ENCODE measurements at places on chromosomes 11 and 22.
A peak's percentile ranks its signal among the peaks of the same experiment; 100 is the strongest.

DNA sequence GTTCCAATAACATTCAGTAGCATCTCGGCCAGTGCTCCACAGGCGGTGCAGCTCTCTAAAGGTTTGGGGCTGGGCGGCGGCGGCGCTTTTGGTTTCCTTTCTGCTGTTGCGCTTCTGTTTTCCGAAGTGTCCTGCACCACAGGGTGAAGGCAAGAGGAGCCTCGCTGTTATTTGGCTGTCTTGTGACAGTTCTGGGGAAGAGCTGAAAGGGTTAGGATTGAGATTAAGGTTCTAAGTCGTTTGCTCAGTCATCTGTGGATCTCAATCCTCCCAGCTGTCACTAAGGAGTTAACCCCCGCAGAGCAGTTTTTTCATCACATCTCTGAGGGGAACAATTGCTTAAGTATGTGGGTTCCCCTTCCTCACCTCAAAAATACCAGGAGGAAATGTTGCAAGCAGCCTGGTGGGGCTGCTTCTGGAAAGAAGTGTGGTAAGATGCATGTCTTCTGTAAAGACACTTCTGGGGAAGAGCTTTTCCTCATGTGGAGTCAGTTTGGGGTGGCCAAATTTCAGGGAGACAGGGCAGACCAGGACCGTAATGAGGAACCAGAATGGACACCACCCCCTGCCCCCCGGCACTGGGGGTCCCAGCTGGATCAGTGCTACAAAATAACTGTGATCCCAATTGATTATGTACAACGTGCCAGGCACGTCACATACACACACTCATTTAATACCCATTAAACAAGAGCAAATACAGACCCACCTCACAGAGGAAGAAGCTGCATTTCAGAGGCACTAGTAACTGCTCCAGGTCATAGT is 14.2 kb downstream of the TMEM121B start:
- H3K27ac ChIP-seq = no peak overlapping the region
- no peak overlapping the region for H3K4me3 ChIP-seq
- peaks cover 70% of the 10 kb centered on the region for H3K36me3 ChIP-seq
- no peaks in the 10 kb centered on the region for H3K4me1 ChIP-seq

GRCh38 chr22:42261296-42261695 is 9.2 kb downstream of the TCF20 start:
- H3K27me3 ChIP-seq = no peaks in the 10 kb centered on the region
- no peaks in the 10 kb centered on the region for H3K36me3 ChIP-seq
- H3K4me1 ChIP-seq = no peaks in the 10 kb centered on the region
- no peak overlapping the region for H3K4me3 ChIP-seq
- no peak overlapping the region for H3K27ac ChIP-seq

DNA sequence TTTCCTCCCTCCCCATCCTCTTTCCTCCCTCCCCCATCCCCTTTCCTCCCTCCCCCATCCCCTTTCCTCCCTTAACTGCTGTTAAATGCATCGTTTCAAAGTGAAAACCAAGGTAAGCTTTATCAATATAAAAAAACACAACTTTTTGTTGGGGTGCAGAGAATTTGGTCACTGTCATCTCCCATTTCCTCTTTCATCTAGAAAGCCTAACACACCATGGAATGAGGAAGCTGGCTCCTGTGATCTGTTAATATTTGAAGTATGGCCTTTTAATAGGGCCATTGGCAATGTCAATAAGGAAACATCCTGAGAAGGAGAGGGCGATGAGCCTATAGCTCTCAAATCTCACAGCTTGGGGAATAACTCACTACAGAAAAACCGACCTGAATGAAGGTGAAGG is 7.0 kb downstream of the EXPH5 start:
- no peaks in the 10 kb centered on the region for H3K4me1 ChIP-seq
- no peak overlapping the region for H3K4me3 ChIP-seq
- H3K27me3 ChIP-seq = no peaks in the 10 kb centered on the region
- no peak for DNase-seq

DNA sequence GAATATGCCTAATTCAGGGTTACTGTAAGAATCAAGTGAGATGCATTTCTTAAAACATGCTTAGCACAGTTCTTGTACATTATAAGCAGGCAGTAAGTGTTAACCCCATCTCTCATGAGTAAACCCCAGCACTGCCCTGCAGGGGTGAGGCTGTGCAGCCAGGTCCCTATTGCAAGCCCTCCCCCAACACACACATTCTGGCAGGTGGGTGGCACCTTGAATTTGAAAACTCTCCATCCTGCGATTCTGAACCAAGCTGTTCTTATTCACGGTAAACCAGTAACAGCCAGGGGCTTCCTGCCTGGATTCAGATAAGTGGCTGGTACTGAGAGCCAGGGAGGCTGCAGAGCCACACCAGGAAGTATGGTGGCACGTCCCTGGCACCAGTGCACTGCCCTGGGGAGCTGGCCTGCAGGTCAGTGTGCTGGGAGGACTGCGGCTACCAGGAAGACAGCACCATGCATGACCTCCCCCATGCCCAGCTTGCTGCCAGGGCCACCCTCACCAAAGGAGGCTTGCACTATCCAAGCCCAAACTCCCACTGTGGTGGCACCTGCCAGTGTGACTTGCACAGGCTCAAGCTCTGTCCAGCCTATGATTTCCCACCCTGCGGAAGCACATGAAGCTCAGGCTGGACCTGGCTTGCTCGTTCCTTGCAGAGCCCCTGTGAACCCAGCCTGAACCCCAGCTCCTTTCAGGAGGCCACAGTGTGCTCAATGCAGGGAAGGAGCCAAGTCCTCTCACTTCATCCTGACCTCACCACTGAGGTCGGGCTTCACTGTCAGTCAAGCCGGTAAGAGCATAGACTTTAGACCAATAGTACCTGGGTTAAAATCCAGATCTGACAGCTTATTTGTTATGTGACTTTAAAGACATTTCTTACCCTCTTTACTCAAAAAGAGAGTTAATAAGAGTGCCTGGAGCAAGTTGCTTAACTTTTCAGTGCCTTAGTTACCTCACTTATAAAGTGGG is 88.1 kb downstream of the MICAL2 start:
- no peaks in the 10 kb centered on the region for H3K27me3 ChIP-seq
- DNase-seq = no peak
- peaks cover 29% of the 10 kb centered on the region for H3K4me1 ChIP-seq
- H3K36me3 ChIP-seq = no peaks in the 10 kb centered on the region

DNA sequence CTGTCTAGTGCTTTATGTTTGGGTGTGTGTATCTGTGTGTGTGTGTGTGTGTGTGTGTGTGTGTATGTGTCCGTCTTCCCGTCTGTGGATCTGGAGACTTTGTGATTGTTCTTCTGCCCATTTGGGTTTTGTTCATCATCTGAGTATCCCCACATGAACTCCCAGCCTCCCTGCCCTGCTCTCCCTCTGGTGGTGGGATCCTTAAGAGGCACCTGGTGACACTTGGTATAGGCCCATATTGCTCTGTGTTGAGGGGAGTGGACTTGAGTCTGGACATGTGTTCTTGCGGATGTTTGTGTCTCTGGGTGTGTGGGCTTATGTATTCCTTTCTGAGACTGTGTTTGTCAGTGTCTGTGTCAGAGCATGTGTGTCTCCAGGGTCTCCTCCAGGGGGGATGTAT is 15.3 kb downstream of the RCOR2 start:
- DNase-seq = no peak
- peaks cover 99% of the 10 kb centered on the region for H3K36me3 ChIP-seq
- H3K4me3 ChIP-seq = no peak overlapping the region
- peaks cover 4% of the 10 kb centered on the region for H3K4me1 ChIP-seq
- H3K27ac ChIP-seq = no peak overlapping the region

- no peaks in the 10 kb centered on the region for H3K36me3 ChIP-seq
- DNase-seq = no peak
- H3K27ac ChIP-seq = peak overlapping the region; percentile 2
- H3K27me3 ChIP-seq = no peaks in the 10 kb centered on the region
- no peaks in the 10 kb centered on the region for H3K4me1 ChIP-seq
- no peak overlapping the region for H3K4me3 ChIP-seq
Observed at GRCh38 chr11:128830290-128831173, 36.6 kb downstream of the KCNJ1 start.

- H3K4me1 ChIP-seq = peaks cover 11% of the 10 kb centered on the region
- no peak for DNase-seq
- no peaks in the 10 kb centered on the region for H3K27me3 ChIP-seq
- H3K36me3 ChIP-seq = no peaks in the 10 kb centered on the region
- no peak overlapping the region for H3K27ac ChIP-seq
Observed at GRCh38 chr11:74490941-74491340, 2.6 kb downstream of the LIPT2 start.

GRCh38 chr22:24037851-24038765 is 27.0 kb downstream of the CABIN1 start:
- H3K27ac ChIP-seq = no peak overlapping the region
- H3K36me3 ChIP-seq = peaks cover 66% of the 10 kb centered on the region
- H3K4me3 ChIP-seq = no peak overlapping the region
- DNase-seq = no peak

DNA sequence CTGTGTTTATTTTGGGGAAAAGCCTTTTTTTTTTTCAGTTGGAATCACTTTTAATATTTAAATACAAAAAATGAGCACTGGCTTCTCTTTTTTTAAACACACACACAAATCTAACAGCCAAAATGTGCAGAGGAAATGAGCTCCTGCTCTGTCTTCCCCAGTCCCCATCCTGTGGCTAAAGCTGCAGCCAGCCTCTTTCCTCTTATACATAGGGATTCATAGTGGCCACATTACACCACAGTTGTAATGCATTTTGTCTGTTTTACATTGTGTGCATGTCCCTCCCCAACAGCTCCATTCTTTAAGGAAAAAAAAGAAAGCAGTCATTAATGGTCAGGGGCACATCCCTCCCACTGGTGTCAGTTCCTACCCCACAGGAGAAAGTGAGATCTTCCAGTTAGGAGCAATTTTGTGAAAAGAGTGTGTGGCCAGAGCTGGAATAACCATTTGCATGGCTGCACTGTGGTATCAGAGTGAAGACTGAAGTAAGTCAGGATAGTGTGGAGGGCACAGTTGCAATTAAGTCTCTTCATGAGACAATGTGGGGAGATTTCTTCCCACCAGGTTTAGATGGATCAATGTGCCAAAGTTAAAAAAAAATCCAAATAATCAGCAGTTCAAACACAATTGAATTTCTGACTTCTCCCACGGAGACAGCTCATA is 220.6 kb downstream of the TMEM135 start:
- DNase-seq = no peak
- H3K27me3 ChIP-seq = no peaks in the 10 kb centered on the region
- peaks cover 21% of the 10 kb centered on the region for H3K4me1 ChIP-seq
- H3K36me3 ChIP-seq = no peaks in the 10 kb centered on the region
- H3K4me3 ChIP-seq = no peak overlapping the region
- no peak overlapping the region for H3K27ac ChIP-seq

DNA sequence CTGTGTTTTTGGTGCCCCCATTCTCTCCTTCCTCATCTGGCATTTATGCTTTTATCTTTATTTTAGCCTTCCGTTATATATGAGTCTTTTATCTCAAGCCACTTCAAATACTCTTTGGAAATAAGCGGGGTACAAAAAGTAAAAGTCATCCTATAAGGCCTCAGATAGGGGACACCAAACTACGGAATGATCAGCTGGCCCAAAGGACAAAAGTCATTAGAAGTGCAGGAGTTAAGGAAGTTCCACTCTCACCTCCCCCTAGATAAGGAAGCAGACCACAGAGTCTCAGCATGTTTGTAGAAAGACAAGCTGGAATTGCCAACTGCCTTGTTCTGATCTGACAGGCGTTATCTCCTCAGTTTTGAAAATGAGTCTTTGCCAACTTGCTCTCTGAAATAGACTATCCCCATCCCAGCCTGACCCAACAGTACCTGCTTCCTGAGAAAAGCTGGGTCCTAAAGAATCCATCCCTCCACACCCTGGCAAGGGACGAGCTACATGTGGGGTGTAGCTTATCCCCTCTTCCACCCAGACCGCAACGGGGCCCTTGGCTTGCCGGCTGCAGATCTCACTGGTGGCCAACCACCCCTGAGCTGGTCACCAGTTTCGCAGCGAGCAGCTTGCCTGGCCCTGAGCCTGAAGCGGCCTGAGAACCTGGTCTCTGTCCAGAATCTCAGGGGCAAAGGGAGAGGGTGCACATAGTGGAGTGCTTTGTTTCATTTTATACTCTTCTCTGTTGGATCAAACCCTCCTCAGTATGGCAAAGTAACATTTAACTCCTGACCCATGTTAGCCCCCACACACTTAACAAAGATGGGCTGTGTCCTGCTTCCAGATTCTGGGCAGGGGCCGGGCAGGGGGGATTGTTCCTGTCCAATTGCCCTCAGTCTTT is 13.8 kb downstream of the FADS2 start:
- no peaks in the 10 kb centered on the region for H3K27me3 ChIP-seq
- H3K36me3 ChIP-seq = no peaks in the 10 kb centered on the region
- H3K4me1 ChIP-seq = peaks cover 8% of the 10 kb centered on the region
- DNase-seq = peak; percentile 46

- H3K27ac ChIP-seq = no peak overlapping the region
- no peak overlapping the region for H3K4me3 ChIP-seq
- H3K27me3 ChIP-seq = no peaks in the 10 kb centered on the region
- no peak for DNase-seq
- peaks cover 17% of the 10 kb centered on the region for H3K4me1 ChIP-seq
- no peaks in the 10 kb centered on the region for H3K36me3 ChIP-seq
Observed at GRCh38 chr11:19430754-19431398, 190.1 kb upstream of the E2F8 start.

DNA sequence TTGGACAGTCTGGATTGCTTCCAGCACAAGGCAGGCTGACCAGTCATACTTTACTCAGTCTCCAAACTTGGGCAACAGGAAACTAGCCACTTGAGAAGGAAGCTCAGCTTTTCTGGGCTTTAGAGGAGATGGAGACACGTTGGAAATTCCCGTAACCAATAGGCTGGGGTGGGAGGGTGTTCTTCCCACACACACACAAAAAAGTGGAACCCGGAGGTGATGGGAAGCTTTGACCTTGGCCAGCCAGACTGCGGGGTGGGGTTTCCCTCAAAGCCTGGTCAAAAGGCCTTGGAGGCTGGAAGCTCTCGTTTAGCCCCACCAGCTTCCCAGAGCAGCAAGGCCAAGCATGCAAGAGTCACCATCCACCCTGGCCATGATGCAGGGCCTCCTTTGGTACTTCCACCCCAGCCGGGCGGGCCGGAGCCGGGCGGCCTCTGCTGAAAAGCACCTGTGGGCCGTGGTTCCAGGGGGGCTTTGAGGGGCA is 126.2 kb downstream of the BCR start:
- H3K36me3 ChIP-seq = no peaks in the 10 kb centered on the region
- peak overlapping the region; percentile 72 for H3K27ac ChIP-seq
- no peak overlapping the region for H3K4me3 ChIP-seq
- DNase-seq = peak; percentile 65

GRCh38 chr11:134639586-134640330 is 227.7 kb upstream of the B3GAT1 start:
- H3K27me3 ChIP-seq = no peaks in the 10 kb centered on the region
- no peaks in the 10 kb centered on the region for H3K36me3 ChIP-seq
- H3K4me1 ChIP-seq = no peaks in the 10 kb centered on the region
- no peak overlapping the region for H3K27ac ChIP-seq

GRCh38 chr11:17791144-17791543 is 56.6 kb downstream of the KCNC1 start:
- H3K4me1 ChIP-seq = no peaks in the 10 kb centered on the region
- no peak for DNase-seq
- H3K4me3 ChIP-seq = no peak overlapping the region
- no peaks in the 10 kb centered on the region for H3K36me3 ChIP-seq

- no peak overlapping the region for H3K27ac ChIP-seq
- H3K4me3 ChIP-seq = no peak overlapping the region
- no peaks in the 10 kb centered on the region for H3K36me3 ChIP-seq
- no peak for DNase-seq
Observed at GRCh38 chr11:93279851-93280347, 50.6 kb upstream of the DEUP1 start.

GRCh38 chr11:47396049-47396320 is 12.4 kb upstream of the SLC39A13 start:
- H3K4me3 ChIP-seq = no peak overlapping the region
- H3K27me3 ChIP-seq = no peaks in the 10 kb centered on the region
- H3K36me3 ChIP-seq = no peaks in the 10 kb centered on the region
- peaks cover 16% of the 10 kb centered on the region for H3K4me1 ChIP-seq

GRCh38 chr11:132318421-132319157 is 948.2 kb downstream of the NTM start:
- no peak for DNase-seq
- no peaks in the 10 kb centered on the region for H3K36me3 ChIP-seq
- H3K27ac ChIP-seq = no peak overlapping the region
- no peaks in the 10 kb centered on the region for H3K4me1 ChIP-seq
